ENCODE measurements at places on chromosomes 2 and 18. TPM values are rescaled to one million over a fixed set of nuclear protein-coding genes. Genes with fewer than 3 reads are reported as not detected.

FAM237A gene
- polyA plus RNA-seq = not detected

ACP1 gene
- 89.2 TPM for polyA plus RNA-seq

DNA sequence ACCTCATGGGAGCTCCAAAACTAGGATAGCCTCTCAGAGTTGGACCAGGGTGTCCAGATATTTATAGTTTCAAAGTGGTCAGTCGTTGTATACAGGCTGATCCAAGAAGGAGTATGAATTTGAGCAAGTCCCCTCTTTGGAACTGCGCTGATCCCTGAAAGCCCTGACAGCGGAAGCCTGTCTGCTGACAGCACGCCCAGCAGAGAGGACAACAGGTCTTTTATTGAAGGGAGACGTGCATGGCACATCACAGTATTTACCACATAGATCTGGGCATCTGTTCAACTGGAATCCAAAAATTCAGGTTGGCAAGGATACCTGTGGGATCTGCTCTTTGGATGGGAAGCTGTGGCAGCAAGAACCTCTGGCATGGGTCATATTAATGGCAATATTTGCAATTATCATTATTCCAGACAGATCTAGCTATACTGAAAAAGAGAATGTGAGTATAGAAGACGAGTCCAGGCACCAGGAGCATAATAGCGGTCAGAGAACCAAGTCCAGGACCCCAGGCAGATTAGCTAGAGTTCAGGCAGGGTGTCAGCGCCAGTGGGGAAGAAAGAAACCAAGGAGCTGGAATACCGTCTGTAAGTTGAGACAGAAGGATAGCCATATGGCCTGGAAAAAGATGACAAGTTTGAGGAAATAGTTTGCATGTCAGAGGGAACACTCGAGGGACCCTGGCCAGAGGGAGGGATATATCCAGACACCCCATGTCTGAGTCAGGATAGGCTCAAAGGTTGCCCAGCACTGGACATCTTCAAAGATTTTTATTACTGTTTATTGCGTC lies 260.4 kb upstream of the FANCL start:
- no peaks in the 10 kb centered on the region for H3K4me1 ChIP-seq
- no peak overlapping the region for H3K4me3 ChIP-seq
- H3K27me3 ChIP-seq = no peaks in the 10 kb centered on the region
- no peak for DNase-seq
- H3K36me3 ChIP-seq = no peaks in the 10 kb centered on the region

- H3K27ac ChIP-seq = no peak overlapping the region
- no peak overlapping the region for H3K4me3 ChIP-seq
- no peak for DNase-seq
- no peaks in the 10 kb centered on the region for H3K27me3 ChIP-seq
- H3K4me1 ChIP-seq = no peaks in the 10 kb centered on the region
Measured at GRCh38 chr2:198144660-198145059, 340.3 kb downstream of the PLCL1 start.

ACADL gene
- polyA plus RNA-seq = 3.3 TPM

DNA sequence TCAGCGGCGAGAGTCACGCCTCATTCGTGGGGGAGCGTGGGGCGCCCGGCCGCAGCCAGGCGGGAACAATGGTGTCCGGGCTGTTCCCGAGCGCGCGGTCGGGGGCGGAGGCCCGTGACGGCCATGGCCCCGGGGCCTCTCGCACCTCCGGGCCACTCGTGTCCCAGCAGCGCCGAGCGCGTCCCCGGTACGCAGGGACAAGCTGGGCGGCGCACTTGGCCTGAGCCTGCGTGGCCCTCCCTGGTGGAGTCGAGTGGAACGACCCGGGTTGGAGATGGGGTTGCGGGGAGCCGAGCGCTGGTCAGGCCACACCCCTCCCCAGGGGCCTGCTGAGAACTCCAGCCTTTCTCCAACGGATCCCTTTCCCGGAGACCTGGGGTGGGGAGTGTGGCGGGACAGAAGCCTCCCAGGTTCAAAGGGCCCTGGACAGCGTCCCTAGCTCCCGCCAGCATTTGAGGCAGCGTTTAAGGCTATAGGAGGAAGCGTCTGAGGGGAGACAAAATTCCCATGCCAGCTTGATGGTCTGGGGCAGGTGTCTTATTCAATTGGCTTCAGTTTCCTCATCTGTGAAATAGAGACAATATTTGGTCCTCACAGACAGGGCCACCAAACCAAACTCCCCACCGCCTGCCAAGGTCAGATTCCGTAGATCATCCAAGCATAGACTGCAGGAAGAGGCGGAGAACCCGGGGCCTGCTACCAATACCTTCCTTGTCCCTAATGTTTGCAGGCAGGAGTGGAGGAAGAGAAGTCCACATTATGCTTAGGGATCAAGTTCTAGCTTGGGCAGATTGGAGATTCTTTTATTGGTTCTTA lies 553 bp downstream of the CNDP2 start:
- peak overlapping the region; percentile 94 for H3K27ac ChIP-seq
- peaks cover 31% of the 10 kb centered on the region for H3K4me1 ChIP-seq
- peak overlapping the region; percentile 85 for H3K4me3 ChIP-seq
- peaks cover 8% of the 10 kb centered on the region for H3K36me3 ChIP-seq

DNA sequence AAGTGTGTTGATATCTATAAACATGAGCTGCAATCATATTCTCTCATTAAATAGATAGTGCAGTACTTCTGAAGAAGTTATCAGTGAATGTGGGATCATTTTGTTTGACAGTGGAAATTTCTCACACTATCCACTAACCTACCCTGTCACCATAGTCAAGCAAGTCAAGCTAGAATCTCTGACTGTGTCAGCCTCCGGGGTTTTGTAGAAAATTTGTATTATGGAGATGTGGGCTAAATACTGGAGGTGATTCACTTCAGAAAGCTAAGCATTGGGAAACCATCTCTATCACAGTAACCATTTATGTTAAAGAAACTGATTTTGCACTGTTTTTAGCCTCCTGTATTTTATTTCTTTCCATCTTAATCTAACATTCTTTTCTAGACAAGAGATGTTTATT lies 126.6 kb upstream of the CREB1 start:
- H3K36me3 ChIP-seq = no peaks in the 10 kb centered on the region
- no peak for DNase-seq
- H3K4me3 ChIP-seq = no peak overlapping the region
- H3K27me3 ChIP-seq = no peaks in the 10 kb centered on the region
- no peaks in the 10 kb centered on the region for H3K4me1 ChIP-seq

FLACC1 gene
- polyA plus RNA-seq = 0.13 TPM

ZFP36L2 gene
- 44.0 TPM for polyA plus RNA-seq

BOLL gene
- not detected for polyA plus RNA-seq

- H3K27ac ChIP-seq = no peak overlapping the region
- no peaks in the 10 kb centered on the region for H3K4me1 ChIP-seq
- no peak for DNase-seq
- H3K36me3 ChIP-seq = no peaks in the 10 kb centered on the region
- H3K4me3 ChIP-seq = no peak overlapping the region
Measured at GRCh38 chr18:25074925-25075324, 277.0 kb downstream of the ZNF521 start.

- no peak for DNase-seq
- no peaks in the 10 kb centered on the region for H3K27me3 ChIP-seq
- H3K27ac ChIP-seq = no peak overlapping the region
Measured at GRCh38 chr2:149877913-149878312, 290.3 kb upstream of the MMADHC start.

COLEC11 gene
- 2.1 TPM for polyA plus RNA-seq

DNA sequence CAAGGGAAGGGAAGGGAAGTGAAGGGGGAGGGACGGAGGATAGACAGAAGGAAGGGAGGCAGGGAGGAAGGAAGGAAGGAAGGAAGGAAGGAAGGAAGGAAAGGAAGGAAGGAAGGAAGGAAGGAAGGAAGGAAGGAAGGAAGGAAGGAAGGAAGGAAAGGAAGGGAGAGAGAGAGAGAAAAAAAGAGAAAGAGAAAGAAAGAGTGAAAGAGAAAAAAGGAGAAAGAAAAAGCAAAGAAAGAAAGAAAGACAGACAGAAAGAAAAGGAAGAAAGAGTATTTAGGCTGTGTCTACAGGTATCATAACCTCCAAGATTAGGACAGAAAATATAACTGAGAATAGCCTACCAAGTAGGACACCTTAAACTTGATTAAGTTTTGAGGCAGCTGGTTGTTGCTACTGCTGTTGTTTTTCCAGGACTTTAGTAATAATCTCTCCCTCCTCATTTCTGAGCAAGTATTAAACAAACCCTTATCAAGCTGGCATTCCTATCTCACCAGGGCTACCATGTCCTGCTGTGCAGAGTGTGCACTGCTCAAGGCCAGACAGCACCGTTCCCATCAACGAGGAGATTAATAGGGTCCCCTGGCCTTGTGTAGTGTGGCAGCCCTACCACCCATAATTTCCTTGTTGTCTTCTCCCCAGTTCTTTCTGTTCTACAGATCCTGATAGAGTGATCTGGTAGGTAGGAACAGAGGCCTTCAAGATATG lies 90.5 kb upstream of the FHL2 start:
- no peaks in the 10 kb centered on the region for H3K27me3 ChIP-seq
- DNase-seq = no peak
- no peaks in the 10 kb centered on the region for H3K36me3 ChIP-seq
- H3K4me3 ChIP-seq = no peak overlapping the region

DNA sequence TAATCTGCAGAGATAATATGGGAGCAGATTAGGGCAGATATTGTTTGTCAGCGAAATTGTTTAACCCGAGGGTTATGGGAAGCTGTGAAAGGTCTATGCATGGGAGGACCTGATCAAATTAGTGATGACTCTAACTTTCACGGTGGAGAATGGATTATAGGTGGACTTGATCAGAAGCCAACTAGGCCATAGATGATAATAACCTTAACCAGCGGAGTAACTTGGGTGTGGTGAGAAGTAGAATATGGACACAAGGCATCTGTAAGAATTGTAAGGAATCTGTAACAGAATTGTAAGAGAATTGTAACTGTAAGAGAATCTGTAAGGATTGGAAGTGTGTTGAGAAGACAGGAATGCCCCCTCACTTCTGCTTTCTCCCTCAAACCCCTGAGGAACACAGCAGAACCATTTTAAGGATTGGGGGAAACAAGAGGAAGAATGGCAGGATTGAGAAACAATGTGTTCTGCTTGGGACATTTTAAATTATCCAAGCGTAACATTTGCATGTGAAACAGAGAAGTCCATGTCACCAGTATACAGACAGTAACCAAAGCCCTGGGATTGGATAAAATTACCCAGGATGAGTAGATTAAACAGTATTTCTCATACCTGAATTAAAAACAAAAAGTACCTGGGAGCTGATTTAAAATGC lies 14.9 kb upstream of the SLC39A10 start:
- DNase-seq = no peak
- no peak overlapping the region for H3K27ac ChIP-seq
- no peak overlapping the region for H3K4me3 ChIP-seq
- H3K27me3 ChIP-seq = no peaks in the 10 kb centered on the region

COL5A2 gene
- polyA plus RNA-seq = 13.9 TPM

DNA sequence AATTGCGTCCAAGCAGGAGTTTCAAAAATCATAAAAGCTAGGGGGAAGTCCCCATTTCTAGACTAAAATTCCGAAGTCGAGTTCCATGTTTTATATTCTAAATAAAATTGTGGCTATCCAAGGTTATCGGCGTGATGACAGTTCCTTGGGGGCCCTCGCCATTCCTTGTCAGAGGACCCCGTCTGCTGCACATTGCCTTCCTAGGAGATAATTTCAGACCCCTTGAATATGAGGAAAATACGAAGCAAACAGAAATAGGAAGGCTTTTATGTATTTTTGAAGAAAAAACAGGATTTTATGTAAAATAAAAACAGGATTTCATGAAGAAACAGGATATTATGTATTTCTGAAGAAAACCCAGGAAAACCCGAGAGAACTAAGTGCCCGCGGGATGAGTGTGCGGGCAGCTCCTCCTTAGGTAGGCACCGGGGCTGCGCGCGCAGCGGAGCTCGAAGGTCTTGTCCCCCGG lies 465 bp upstream of the PLEKHA3 start:
- no peaks in the 10 kb centered on the region for H3K27me3 ChIP-seq
- peak; percentile 17 for DNase-seq
- peaks cover 69% of the 10 kb centered on the region for H3K4me1 ChIP-seq
- H3K27ac ChIP-seq = peak overlapping the region; percentile 95
- H3K4me3 ChIP-seq = peak overlapping the region; percentile 91
- H3K36me3 ChIP-seq = no peaks in the 10 kb centered on the region

RNF125 gene
- polyA plus RNA-seq = 1.1 TPM

DNA sequence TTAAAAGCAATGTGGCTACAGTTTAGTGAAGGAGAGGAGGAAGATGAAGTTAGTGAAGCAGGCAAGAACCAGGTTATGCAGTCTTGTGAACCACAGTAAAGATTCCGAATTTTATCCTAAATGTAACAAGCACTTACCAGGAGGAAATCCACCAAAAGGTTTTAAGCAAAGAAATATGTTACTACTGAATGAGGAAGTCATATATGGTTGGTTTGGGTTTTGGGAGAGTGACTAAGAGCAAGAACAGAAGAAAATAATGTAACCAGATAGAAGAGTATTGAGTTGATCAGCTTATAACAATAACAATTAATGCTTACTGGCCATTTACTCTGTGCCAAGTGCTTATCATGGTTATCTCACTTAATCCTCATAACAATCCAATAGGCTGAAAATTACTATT lies 1.9 kb downstream of the USP37 start:
- H3K27me3 ChIP-seq = no peaks in the 10 kb centered on the region
- no peak for DNase-seq
- H3K4me3 ChIP-seq = no peak overlapping the region
- H3K36me3 ChIP-seq = peaks cover 23% of the 10 kb centered on the region
- no peak overlapping the region for H3K27ac ChIP-seq
- H3K4me1 ChIP-seq = peaks cover 54% of the 10 kb centered on the region

DNA sequence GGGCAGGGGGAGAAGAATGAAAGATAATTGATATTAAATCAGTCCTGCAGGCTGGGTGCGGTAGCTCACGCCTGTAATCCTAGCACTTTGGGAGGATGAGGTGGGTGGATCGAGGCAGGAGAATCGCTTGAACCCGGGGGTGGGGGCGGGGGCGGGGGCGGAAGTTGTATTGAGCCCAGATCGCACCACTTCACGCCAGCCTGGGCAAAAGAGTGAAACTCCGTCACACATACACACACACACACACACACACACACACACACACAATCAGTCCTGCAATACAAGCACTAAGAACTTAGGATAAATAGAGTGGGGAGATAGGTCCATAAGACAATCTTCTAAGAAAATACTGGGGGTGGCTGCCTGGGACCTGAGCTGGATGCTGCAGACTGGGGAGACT lies 15.1 kb upstream of the PKDCC start:
- no peaks in the 10 kb centered on the region for H3K4me1 ChIP-seq
- no peaks in the 10 kb centered on the region for H3K27me3 ChIP-seq
- DNase-seq = no peak
- no peak overlapping the region for H3K27ac ChIP-seq

DNA sequence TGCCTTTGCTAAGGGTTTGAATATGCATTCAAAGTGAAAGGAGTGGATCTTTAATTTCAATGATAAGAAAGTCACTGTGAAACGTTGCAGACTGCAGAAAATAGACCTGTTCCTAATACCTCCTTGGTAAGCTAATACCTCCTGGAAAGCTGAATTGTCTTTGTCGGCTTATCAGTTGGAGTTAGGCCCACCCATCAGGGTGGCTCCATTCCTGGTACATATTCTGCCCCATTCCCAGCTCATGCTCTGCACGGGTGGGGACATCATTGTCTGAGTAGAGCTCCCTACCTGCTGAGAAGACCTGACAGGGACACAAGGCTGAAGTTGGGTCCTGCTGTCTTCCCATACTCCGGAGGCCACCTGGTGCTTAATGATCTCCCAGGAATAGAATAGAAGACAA lies 203.3 kb downstream of the EN1 start:
- DNase-seq = no peak
- H3K36me3 ChIP-seq = no peaks in the 10 kb centered on the region
